Pulmonary artery endothelial cell (primary cell): ENCODE measurements at places on chromosomes 11 and 22. TPM values are rescaled to one million over a fixed set of nuclear protein-coding genes. Genes with fewer than 3 reads are reported as not detected.

The POLD4 gene
- 22.9 and 29.2 TPM in 2 replicates for total RNA-seq

The FGF19 gene
- not detected in 2 replicates for total RNA-seq

The SPON1 gene
- not detected in 2 replicates for total RNA-seq

The PLXNB2 gene
- total RNA-seq: 55.5 and 65.2 TPM in 2 replicates

The SCGB1C1 gene
- not detected in 2 replicates for total RNA-seq

The CADM1 gene
- total RNA-seq: 2.8 and 5.4 TPM in 2 replicates

The PLAAT5 gene
- total RNA-seq: not detected in 2 replicates

The ZP1 gene
- not detected in 2 replicates for total RNA-seq

The PATE2 gene
- total RNA-seq: 0.07 and 0.28 TPM in 2 replicates

The LBHD1 gene
- 2.3 and 3.3 TPM in 2 replicates for total RNA-seq

The CXCR5 gene
- not detected in 2 replicates for total RNA-seq

The OR51B5 gene
- not detected in 2 replicates for total RNA-seq

The RIMBP3C gene
- total RNA-seq: 0.04 TPM in 1 of 2 replicates, not detected in the other

The RFPL2 gene
- total RNA-seq: not detected in 2 replicates

The PPFIBP2 gene
- total RNA-seq: 1.6 and 1.7 TPM in 2 replicates

The SLC25A1 gene
- total RNA-seq: 87.9 and 96.3 TPM in 2 replicates

The EMID1 gene
- not detected in 2 replicates for total RNA-seq

The RABL2B gene
- total RNA-seq: 6.5 and 6.9 TPM in 2 replicates

The LRRC56 gene
- 0.40 and 0.46 TPM in 2 replicates for total RNA-seq

The SCN3B gene
- total RNA-seq: 0.13 and 0.39 TPM in 2 replicates

The OR8A1 gene
- not detected in 2 replicates for total RNA-seq

The FAM227A gene
- total RNA-seq: 0.46 and 0.71 TPM in 2 replicates

The PHETA2 gene
- total RNA-seq: 17.5 and 25.4 TPM in 2 replicates

The DRD4 gene
- not detected in 2 replicates for total RNA-seq

The SHISAL1 gene
- total RNA-seq: under 0.01 TPM in 1 of 2 replicates, not detected in the other

The SYT7 gene
- total RNA-seq: under 0.01 and 0.18 TPM in 2 replicates

The NRGN gene
- 2.5 and 3.0 TPM in 2 replicates for total RNA-seq

The CHST1 gene
- total RNA-seq: 2.1 and 26.0 TPM in 2 replicates

The DNAJB7 gene
- total RNA-seq: not detected in 2 replicates

The DAGLA gene
- 1.3 and 1.5 TPM in 2 replicates for total RNA-seq

The PHF21B gene
- total RNA-seq: not detected in 2 replicates

The OR52A1 gene
- total RNA-seq: not detected in 2 replicates

The DDI1 gene
- not detected in 2 replicates for total RNA-seq

The OR52N5 gene
- not detected in 2 replicates for total RNA-seq

The KRTAP5-6 gene
- total RNA-seq: not detected in 2 replicates

The RAG2 gene
- not detected in 2 replicates for total RNA-seq

The ALX4 gene
- not detected in 2 replicates for total RNA-seq

The VSIG10L2 gene
- not detected in 2 replicates for total RNA-seq

The NXPE1 gene
- not detected in 2 replicates for total RNA-seq

The SMTNL1 gene
- total RNA-seq: not detected in 2 replicates

The BIRC3 gene
- 3.5 and 12.0 TPM in 2 replicates for total RNA-seq

The MAJIN gene
- not detected in 2 replicates for total RNA-seq

The CHADL gene
- 0.66 and 0.74 TPM in 2 replicates for total RNA-seq

The KRTAP5-8 gene
- not detected in 2 replicates for total RNA-seq

The ATP5MG gene
- total RNA-seq: 69.5 and 96.9 TPM in 2 replicates

The ZMAT5 gene
- 19.1 and 19.7 TPM in 2 replicates for total RNA-seq

The FIBIN gene
- not detected in 2 replicates for total RNA-seq

The GRM5 gene
- under 0.01 and 0.04 TPM in 2 replicates for total RNA-seq

The C11orf91 gene
- 0.13 TPM in 1 of 2 replicates, not detected in the other for total RNA-seq

The RFPL3 gene
- not detected in 2 replicates for total RNA-seq

The LDHAL6A gene
- not detected in 2 replicates for total RNA-seq

The UCP3 gene
- 0.21 and 0.26 TPM in 2 replicates for total RNA-seq

The RIC3 gene
- total RNA-seq: under 0.01 TPM in 1 of 2 replicates, not detected in the other

The MTFP1 gene
- total RNA-seq: 32.2 and 43.2 TPM in 2 replicates

The ME3 gene
- total RNA-seq: 53.4 and 67.7 TPM in 2 replicates

The OTUB1 gene
- total RNA-seq: 67.9 and 71.6 TPM in 2 replicates

The ANAPC15 gene
- 26.3 and 26.8 TPM in 2 replicates for total RNA-seq

The SMC1B gene
- total RNA-seq: under 0.01 and 0.04 TPM in 2 replicates
